ENCODE measurements at places on chromosomes 6 and 20.

DNA sequence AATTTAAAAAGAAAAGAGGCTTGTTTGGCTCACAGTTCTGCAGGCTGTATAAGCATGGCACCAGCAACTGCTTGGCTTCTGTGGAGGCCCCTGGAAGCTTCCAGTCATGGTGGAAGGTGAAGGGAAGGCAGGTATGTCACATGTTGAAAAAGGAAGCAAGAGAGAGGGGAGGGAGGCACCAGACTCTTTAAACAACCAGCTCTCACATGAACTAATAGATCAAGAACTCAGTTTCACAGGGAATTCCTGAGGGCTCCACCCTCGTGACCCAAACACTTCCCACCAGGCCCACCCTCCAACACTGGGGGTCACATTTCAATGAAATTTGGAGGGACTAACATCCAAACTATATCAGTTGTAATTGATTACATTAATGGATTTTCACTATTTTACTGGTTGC, 127.9 kb upstream of the MLIP start:
- DNase-seq: no peak

DNA sequence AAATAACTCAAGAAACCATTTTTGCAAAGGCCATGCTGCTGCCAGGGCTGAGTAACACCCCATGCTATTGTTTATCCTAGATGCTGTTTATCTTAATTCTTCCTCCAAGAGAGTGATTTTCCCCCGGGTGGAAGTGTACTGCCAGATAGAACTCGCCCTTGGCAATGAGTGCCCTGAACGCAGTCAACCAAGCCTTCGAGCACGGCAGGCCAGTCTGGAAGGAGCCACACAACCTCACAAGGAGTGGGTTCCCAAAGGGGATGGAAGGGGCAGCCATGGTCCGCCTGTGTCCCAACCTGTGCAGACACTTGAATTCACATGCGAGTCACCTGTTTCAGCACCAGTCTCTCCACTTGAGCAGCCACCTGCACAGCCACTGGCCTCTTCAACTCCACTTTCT, 31.9 kb downstream of the PNPLA1 start:
- DNase-seq: no peak

DNA sequence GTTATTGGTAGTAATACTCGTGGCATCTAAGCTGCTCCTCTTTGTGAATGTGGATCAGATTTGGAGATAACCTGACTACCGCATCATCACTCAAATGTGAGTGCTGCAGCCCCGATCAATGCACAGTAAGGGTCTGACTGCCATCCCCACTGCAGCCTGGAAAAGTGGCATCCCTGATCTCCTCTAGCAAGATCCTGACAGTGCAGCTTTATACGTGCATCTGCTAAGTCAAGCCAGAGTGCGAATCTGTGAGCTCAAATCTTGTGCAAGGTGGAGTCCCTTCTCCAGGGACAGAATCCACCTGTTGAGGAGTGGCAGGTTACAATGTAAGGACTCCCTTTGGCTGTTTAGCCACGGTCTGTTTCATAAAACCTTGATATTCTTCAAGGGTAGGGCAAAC, 215.0 kb upstream of the EXOC2 start:
- DNase-seq: no peak

- no peak for DNase-seq
Observed at GRCh38 chr6:42446370-42446769, 5.4 kb downstream of the TRERF1 start.
